A172 (cell line): ENCODE measurements at places on chromosomes 2 and 18. TPM values are rescaled to one million over a fixed set of nuclear protein-coding genes. Genes with fewer than 3 reads are reported as not detected.

DNA sequence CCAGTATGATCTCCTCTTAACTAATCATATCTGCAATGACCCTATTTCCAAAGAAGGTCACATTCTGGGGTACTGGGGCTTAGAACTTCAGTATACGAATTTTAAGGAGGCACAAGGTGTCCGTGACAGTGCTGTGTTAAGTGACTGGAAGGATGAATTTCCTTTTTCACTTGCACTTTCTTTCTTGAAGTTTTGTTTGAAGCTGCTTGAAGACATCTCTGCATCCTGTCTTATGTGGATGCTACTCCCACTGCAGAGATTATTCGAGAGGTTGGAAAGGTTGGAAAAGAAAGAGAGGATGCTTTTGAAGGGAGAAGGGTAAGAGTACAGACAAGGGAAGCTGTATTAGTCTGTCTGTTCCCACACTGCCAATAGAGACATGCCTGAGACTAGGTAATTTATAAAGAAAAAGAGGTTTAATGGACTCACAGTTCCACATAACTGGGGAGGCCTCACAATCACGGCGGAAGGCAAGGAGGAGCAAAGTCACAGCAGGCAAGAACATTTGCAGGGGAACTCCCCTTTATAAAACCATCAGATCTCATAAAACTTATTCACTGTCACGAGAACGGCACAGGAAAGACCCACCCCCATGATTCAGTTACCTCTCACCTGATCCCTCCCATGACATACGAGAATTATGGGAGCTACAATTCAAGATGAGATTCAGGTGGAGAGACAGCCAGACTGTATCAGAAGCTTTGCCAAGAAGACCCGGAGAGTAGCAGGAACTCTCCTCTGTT, 3.6 kb upstream of the RNF144A start:
- DNase-seq, result peak; percentile 9

- DNase-seq, result no peak
Observed at GRCh38 chr2:127464470-127465257, 46.4 kb downstream of the PROC start.

DNA sequence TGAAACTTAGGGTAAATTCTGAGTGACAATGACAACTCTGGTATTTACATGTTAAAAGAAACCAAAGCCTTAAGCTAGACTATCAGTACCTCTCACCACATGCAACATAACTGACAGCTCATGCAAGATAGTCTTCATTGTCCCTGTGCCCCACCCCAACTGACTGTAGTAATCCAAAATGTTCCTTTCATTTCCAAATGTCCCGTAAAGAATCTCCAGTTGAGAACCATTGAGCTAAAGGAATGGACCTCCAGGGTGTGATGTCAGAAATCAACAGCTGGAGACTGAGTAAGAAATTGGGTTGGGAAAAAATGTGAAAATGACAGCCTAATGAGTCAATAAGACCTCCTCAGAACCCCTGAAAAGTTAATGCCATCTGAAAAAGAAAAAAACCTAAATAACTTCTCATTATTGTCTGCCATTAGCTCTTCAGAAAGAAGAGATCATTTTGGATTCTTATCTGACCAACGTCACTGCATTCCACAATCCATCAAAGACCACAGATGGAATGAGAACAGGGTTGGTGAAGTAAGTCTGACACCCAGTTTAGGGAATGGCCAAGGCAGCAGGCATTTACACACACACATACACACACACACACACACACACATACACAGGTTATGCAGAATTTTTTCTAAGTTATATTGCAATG, 51.7 kb upstream of the ACVR2A start:
- peak; percentile 55 for DNase-seq

FKBP1B gene
- 5.2 and 10.8 TPM in 2 replicates for total RNA-seq
